ENCODE measurements at places on chromosomes 16 and 17.

GRCh38 chr17:9432934-9433421 lies 142.6 kb downstream of the STX8 start:
- DNase-seq: peak; percentile 76

DNA sequence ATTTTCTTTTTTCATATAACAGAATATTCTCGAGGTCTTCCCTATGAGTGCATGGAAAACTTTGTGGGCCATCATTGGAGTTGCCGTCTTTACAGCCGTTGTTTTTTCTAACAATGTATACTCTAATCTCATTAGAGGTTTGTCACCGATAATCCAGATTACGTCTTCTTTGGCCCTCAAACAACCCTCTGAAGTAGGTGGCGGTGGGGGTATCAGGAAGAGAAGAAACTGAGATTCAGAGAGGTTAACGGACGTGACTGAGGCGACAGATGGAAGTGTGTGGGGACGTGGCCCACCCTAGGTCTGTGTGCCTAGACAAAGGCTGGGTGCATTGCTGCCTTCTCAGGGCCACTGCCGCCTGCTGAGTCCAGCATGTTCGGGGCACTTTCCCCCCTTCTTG lies 63.7 kb downstream of the RPTOR start:
- no peak for DNase-seq

DNA sequence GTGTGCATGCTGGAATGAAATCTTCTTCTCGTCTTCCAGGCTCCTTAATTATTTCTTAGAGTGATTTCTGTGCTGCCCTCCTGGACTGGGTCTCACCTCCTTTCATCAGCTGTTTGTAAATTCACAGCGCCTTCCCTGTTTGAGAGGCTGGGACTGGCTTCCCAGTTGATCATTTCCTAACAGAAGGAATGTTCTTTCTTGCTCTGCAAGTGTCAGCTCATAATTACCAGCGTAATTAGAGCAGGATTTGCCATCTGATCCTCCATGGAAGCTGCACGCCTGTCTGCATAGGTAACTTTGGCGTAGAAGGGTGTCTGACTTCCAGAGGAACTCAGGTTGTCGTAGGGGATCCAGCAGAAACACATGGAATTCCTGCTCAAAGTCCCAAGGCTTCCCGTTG lies 375.0 kb upstream of the EEF2KMT start:
- no peak for DNase-seq

GRCh38 chr16:30117768-30118167 lies 4.4 kb upstream of the GDPD3 start:
- no peak for DNase-seq

DNA sequence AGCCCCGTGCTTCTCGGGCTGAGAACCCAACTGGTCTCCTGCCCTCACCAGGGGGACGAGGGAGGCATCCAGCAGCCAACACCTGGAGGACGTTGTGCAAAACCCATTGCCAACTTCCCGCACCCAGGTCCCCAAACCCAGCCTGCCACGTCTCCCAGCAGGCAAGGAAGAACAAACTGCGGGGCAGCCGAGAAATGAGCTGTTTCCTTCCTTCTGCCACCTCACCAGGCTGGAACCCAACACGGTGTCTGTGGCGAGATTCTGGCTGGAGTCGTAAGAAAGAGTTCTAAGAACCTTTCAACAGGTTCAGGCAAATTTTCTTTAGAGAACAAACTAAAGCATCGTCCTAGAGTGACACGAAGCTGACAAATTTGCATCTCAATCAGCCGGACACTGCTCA lies 3.6 kb downstream of the SLC43A2 start:
- DNase-seq: no peak

DNA sequence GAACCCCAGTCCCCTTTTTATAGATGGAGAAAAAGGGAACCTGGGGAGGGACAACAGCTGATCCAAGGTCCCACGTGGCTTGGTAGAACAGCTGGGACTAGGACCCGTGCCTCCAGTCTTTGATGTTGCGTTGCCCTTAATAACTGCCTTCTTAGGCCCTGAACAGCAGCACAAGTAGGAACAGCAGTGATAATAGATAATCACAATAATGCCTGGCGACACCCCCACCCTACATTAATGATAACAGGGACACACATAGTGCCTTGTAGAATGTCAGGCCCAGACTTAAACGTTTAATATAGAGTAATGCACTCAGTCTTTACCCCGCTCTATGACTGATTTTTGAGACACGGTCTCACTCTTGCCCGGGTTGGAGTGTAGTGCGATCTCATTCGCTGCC lies 96.4 kb downstream of the ABCC6 start:
- DNase-seq: no peak

- no peak for DNase-seq
Measured at GRCh38 chr16:24036038-24036543, 200.3 kb downstream of the PRKCB start.

DNA sequence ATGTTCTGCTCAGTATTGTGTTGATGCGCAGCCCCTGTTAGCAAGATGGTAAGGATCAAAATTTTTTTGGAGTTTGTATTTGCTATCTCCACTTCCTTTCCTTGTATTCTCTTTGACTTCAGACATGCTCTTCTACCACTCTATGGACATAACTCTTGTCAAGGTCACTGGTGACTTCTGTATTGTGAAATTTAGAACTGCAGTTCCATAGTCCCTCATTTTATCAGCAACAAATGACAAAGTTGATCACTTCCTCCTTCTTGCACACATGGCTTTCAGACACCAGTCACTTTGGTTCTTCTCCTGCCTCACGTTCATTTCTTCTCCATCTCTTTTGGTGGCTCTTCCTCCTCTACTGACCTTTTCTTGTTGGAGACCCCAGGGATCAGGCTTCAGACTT lies 21.1 kb downstream of the COX11 start:
- no peak for DNase-seq

GRCh38 chr16:86026171-86026910 lies 127.4 kb downstream of the IRF8 start:
- no peak for DNase-seq

GRCh38 chr16:28549301-28549899 lies 4.3 kb upstream of the SGF29 start:
- DNase-seq: peak; percentile 27

All from fibroblast of skin of right biceps (primary cell).